ENCODE measurements at places on chromosomes 11 and 22.
A peak's percentile ranks its signal among the peaks of the same experiment; 100 is the strongest.

GRCh38 chr11:75424396-75424795, 8.6 kb downstream of the KLHL35 start:
- no peak for DNase-seq

GRCh38 chr11:67024410-67024809, 1.5 kb downstream of the SYT12 start:
- DNase-seq: peak; percentile 10

GRCh38 chr11:44608991-44609782, 43.7 kb downstream of the CD82 start:
- DNase-seq: no peak

DNA sequence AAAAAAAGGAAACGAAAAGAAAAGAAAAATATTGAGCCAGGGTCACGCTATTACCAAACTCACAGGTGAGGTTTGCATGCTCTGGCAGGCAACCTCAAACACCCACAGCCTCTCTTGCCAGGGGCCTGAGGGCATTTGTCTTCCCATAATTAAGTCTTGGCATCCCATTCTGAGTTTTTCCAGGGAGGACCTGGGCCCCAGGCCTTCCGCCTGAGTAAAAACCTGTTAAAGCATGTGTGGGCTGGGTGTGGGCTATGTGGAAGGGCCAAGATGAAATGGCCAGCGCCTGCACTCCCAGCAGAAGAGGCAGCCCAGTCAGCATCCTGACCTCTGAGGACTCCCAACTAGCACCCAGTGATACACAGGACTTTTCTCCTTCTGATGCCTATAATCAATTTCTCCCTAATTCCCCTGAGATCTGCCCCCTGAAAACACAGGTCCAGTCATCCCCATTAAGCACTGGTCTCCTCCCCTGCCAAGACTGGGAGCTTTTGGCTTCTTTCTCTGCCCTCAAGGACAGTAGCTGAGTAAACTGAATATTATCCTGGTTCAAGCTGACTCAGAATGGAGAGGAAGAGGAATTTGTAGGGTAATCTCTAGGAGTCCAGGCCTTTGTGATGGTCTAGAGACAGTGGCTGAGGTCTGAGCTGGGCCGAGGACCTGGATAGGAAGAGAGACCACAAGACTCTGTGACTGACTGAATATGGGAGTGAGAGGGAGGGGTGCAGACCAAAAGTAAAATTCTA, 35.6 kb upstream of the ACER3 start:
- no peak for DNase-seq

DNA sequence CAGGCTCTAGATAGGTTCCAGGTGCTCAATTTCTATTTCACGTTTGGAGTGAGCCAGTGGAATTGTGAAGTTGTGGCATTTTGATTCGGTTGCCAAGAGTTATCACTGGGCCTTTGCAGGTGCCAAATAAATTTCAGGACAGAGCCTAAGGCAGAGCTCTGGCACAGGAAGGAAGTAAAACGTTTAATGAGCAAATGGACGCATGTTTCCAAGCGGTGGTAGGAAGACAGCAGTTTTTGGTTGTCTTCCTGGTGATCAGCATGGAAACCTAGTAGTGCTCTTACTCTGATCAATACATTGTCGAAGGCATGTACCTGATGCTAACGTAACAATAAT, 452 bp downstream of the BIRC3 start:
- no peak for DNase-seq

DNA sequence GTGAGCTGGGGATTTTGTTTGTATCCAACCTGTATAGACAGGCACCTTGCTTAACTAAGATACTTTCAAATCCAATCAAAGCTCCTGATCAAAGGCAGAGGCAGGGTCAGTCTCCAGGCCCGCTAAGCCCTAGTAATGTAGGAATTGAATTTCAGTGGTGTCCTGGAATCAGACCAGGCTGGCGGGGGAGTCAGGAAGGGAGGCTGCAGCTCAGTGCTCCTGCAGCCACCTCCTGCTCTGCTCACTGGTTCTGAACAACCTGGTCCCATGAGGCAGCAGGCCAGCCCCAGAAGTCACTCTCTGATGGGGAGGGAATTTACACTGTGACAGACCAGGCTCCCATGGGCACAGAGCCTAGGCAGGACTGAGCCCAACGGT, 38.5 kb upstream of the GALNT18 start:
- no peak for DNase-seq

- peak; percentile 95 for DNase-seq
Measured at GRCh38 chr22:37121887-37122591, 12.5 kb upstream of the TMPRSS6 start.

GRCh38 chr11:112793416-112793815, 167.8 kb upstream of the NCAM1 start:
- DNase-seq: no peak

- DNase-seq: no peak
Measured at GRCh38 chr11:118649941-118650340, 29.5 kb downstream of the TREH start.

GRCh38 chr11:134244593-134244992, 8.6 kb downstream of the THYN1 start:
- no peak for DNase-seq

DNA sequence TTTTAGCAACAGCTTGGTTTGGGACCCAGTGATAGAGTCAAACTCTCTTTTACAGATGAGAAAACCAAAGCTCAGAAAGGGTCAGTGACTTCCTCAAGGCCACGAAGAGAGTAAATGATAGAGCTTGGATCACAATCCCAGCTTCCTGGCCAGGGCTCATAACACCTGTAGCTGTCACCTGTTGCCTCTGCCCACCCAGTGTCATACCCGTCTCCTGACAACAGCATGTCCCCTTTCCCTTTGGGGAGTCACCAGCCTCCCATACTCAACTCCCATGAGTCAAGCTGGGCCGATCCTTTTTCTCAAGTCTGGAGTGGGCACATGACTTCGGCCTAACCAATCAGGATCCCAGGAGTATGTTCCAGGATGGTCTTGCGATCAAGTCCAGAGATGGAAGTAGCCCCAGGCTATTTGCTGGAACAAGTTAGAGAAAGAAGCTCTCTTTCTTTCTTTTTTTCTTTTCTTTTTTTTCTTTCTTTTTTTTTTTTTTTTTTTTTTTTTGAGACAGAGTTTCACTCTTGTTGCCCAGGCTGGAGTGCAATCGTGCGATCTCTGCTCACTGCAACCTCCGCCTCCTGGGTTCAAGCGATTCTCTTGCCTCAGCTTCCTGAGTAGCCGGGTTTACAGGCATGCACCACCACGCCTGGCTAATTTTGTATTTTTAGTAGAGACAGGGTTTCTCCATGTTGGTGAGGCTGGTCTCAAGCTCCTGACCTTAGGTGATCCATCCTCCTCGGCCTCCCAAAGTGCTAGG, 27.8 kb upstream of the MYH9 start:
- no peak for DNase-seq

GRCh38 chr11:113773092-113773415, 438 bp downstream of the ZW10 start:
- DNase-seq: no peak

- no peak for DNase-seq
Measured at GRCh38 chr11:2269601-2270321, 627 bp downstream of the ASCL2 start.

- no peak for DNase-seq
Measured at GRCh38 chr11:106957030-106957482, 61.2 kb downstream of the GUCY1A2 start.

- DNase-seq: no peak
Measured at GRCh38 chr22:37739035-37739434, 42.2 kb downstream of the TRIOBP start.

GRCh38 chr11:85627332-85627997, at the start of gene DLG2:
Gene DLG2, minus strand, starts transcription at chr11:85627344.
- DNase-seq: no peak

GRCh38 chr11:128524172-128524571, 63.2 kb downstream of the ETS1 start:
- DNase-seq: no peak

- DNase-seq: no peak
Measured at GRCh38 chr11:115324581-115325432, 179.4 kb downstream of the CADM1 start.

- DNase-seq: no peak
Measured at GRCh38 chr11:102528618-102529017, 1.9 kb downstream of the MMP7 start.

DNA sequence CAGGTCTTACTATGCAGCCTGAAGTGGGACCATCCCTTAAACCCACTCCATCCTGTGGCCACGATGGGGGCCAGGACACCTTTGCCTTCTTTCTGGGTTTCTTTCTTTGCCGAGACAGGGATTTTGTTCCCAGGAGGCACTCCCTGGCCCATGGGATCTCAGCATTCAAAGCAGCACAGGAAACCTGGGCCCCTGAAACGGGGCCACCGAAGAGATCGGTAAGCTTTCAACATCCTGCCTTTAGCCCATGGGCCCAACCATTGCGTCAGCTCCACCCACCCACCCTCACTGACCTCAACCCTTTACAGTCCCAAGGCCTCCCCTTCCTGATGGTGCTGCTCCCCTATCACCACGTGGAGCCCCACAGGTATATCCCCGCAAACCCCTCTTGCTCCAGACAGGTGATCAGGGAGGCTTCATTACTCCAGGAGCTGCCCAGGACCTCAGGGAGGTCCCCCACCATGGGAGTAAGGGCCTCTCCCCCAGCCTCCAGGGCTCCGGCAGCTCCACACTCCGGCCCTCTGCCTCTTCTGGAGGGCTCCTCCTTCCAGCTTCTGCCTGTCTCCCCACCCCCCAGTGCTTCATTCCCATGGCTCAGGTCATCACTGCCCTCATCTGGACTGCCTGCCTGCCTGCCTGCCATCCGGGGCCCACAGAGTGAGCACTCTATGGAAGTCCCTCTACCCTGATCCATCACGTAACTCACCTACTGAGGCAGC, 42.0 kb upstream of the TUB start:
- DNase-seq: no peak

DNA sequence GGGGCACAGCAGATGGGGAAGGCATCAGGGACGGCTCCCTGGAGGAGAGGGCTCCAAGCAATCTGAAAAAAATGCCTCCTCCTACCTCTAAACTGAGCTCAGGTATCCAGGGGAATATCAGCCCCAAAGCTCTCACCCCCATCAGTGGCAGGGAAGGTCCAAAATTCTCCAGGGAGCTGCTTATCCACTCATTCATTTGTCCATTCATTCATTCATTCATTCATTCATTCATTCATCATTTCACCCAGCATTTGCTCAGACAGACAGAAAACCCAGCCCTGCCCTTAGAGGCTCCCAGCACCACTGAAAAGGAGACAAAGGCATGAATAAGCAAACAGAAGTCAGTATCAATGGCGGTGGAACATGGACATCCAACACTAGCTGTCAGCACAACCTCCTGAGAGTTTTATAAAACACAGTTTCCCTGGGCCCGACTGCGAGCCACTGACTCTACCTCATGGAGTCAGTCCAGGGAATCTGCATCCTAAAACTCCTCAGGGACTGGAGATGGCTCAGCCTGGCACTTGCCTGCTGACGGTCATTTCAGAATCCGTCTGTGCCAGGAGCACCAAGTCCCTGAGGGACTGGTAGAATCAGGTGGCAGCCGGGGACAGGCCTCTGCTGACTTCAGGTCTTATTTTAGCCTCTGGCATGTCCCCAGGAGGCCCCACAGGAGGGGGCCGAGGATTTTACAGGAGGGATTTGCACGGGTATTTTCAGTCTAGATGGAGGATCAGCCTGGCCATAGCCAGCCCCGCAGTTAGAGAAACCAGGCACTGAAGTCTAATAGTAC, 164.6 kb downstream of the MN1 start:
- no peak for DNase-seq

- no peak for DNase-seq
Measured at GRCh38 chr11:13222285-13222684, 55.3 kb upstream of the BMAL1 start.

DNA sequence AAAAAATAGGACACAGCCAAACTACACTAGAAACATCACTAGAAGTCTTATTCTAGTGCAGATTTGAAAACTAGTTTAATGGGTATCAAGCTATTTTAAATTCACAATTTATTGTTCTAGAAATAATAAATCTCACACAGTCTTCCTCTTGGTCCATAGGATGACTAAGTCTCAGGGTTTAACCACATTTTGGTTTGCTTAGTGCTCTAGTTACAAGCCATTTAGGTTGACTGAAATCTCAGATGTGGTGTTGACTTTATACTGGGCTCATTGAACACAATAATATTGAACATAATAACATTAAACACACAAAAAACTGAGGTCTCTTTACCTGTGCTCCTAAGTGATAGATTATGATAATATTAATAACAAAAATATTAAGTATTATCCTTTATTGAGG, 760.3 kb upstream of the CCDC179 start:
- no peak for DNase-seq

DNA sequence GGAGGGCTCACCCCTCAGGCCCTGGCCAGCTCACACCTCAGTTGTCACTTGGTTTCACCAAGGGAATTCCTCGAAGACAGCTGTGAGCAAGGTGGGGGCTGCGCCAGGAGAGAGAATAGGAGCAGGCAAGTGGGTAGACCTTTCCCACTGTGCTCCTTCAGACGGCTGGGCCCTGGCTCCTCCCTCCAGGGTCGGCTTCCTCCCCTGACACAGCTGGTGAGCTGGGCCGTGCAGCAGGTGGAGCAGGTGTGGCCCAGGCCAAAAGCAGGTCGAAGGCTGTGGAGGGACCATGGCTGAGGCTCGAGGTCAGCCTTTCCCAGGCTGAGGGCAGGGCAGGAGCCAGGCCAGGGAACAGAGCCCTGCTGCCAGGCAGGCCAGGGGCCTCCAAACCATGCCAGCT, 12.5 kb upstream of the MYRF start:
- no peak for DNase-seq

- peak; percentile 72 for DNase-seq
Measured at GRCh38 chr22:36856121-36856791, 4.5 kb upstream of the NCF4 start.

GRCh38 chr11:30914143-30914762, 328.1 kb upstream of the MPPED2 start:
- DNase-seq: no peak

- DNase-seq: no peak
Measured at GRCh38 chr11:35848616-35849015, 95.2 kb upstream of the LDLRAD3 start.

DNA sequence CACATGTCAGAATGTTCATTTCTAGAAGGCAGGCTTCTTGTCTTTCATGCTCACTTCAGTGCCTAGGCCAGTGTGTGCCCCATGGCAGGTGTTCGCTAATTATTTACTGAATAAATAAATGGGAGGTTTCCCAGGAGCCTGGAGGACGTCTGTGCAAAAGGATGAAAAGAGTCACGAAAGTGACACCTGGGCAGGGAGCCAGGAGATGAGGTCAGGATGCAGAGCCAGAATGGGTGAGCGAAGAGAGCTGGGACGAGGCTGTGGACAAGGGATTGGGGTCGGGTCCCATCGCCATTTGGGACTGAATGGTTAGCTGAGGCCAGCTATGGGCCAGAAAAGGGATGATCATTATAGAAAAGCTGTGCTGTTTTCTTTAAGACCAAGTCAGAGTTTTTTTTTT, 560.4 kb downstream of the TBC1D22A start:
- no peak for DNase-seq

GRCh38 chr11:105468154-105468553, 141.7 kb upstream of the GRIA4 start:
- no peak for DNase-seq

DNA sequence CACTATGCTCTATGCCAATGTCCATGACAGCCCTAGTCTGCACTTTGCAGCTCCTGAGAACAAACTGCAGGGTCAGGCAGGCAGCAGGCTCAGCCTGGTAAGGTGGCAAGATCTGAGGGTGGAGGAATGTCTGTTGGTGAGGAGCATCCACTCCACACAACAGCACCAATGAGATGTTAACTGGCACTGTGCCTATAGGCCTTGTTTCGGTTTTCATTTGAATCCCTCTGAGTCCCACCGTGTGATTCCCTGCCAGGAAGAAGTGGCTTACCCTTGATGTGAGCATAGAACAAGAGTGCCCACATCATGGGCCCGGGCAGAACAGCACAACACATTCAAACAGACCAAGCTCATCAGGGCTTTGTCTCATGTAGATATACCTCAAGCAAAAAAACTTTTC, 44.1 kb upstream of the CHRM4 start:
- no peak for DNase-seq

Data from T-helper 22 cell (primary cell).